A549 treated with Mapracorat at 1 μM for 4 hours (cell line): ENCODE measurements at places on chromosomes 7 and 10. TPM values are rescaled to one million over a fixed set of nuclear protein-coding genes. Genes with fewer than 3 reads are reported as not detected.

Gene P4HA1
- total RNA-seq, result 18.1 to 27.1 TPM (median 22.6 TPM) in 5 replicates

Gene OR2A12
- not detected in 5 replicates for total RNA-seq

Gene FKBP6
- not detected in 5 replicates for total RNA-seq

Gene GRM8
- not detected in 5 replicates for total RNA-seq

Gene STARD3NL
- total RNA-seq, result 50.7 to 65.7 TPM (median 56.9 TPM) in 5 replicates

Gene METTL27
- total RNA-seq, result 6.3 to 12.0 TPM (median 10.8 TPM) in 5 replicates

Gene MRLN
- total RNA-seq, result not detected in 5 replicates

Gene GIMAP2
- not detected in 5 replicates for total RNA-seq

Gene H2BK1
- total RNA-seq, result not detected in 5 replicates

Gene TRIM4
- 24.6 to 27.9 TPM (median 25.0 TPM) in 5 replicates for total RNA-seq

Gene CAMK2B
- 0.12 to 0.58 TPM (median 0.23 TPM) in 5 replicates for total RNA-seq

Gene AKR1E2
- 4.9 to 8.0 TPM (median 5.6 TPM) in 5 replicates for total RNA-seq

Gene FERD3L
- total RNA-seq, result not detected in 5 replicates

Gene CTAGE6
- total RNA-seq, result 0.05 to 0.07 TPM in 2 of 5 replicates, not detected in the others

Gene TMEM270
- total RNA-seq, result 0.16 to 0.40 TPM (median 0.22 TPM) in 3 of 5 replicates, not detected in the others

Gene IPMK
- 2.2 to 3.2 TPM (median 3.0 TPM) in 5 replicates for total RNA-seq

Gene ODAD2
- total RNA-seq, result 0.14 TPM in 1 of 5 replicates, not detected in the others

Gene TDRD1
- not detected in 5 replicates for total RNA-seq

Gene SLC26A4
- 0.05 to 0.11 TPM (median 0.10 TPM) in 3 of 5 replicates, not detected in the others for total RNA-seq

Gene FAM170B
- not detected in 5 replicates for total RNA-seq

Gene ACBD7
- total RNA-seq, result 0.81 to 1.3 TPM (median 0.95 TPM) in 5 replicates

Gene TSPAN33
- 4.8 to 6.9 TPM (median 6.3 TPM) in 5 replicates for total RNA-seq

Gene NEUROD6
- total RNA-seq, result not detected in 5 replicates

Gene CHAT
- total RNA-seq, result not detected in 5 replicates

Gene SHOC2
- 14.8 to 21.2 TPM (median 18.7 TPM) in 5 replicates for total RNA-seq

Gene AOAH
- total RNA-seq, result not detected in 5 replicates

Gene RSPH10B2
- 0.17 TPM in 1 of 5 replicates, not detected in the others for total RNA-seq

Gene DLX5
- total RNA-seq, result not detected in 5 replicates

Gene MAD1L1
- 16.7 to 27.4 TPM (median 24.5 TPM) in 5 replicates for total RNA-seq

Gene ACTL6B
- total RNA-seq, result not detected in 5 replicates

Gene MBL2
- total RNA-seq, result not detected in 5 replicates

Gene CPN1
- 0.15 to 0.45 TPM (median 0.35 TPM) in 5 replicates for total RNA-seq

Gene ZNF467
- 0.86 to 2.1 TPM (median 1.5 TPM) in 5 replicates for total RNA-seq

Gene TET1
- 0.41 to 0.65 TPM (median 0.56 TPM) in 5 replicates for total RNA-seq

Gene GPR26
- total RNA-seq, result not detected in 5 replicates

Gene FOXP2
- total RNA-seq, result not detected in 5 replicates

Gene SDK1
- 0.38 to 0.76 TPM (median 0.40 TPM) in 5 replicates for total RNA-seq

Gene ARHGEF35
- total RNA-seq, result 0.18 to 0.50 TPM (median 0.40 TPM) in 5 replicates

Gene AKR1C4
- total RNA-seq, result 0.15 to 0.25 TPM (median 0.21 TPM) in 4 of 5 replicates, not detected in the other

Gene TMEM176B
- total RNA-seq, result 0.15 to 0.23 TPM (median 0.19 TPM) in 3 of 5 replicates, not detected in the others

Gene CD36
- total RNA-seq, result 0.27 to 0.32 TPM (median 0.28 TPM) in 3 of 5 replicates, not detected in the others

Gene POLR2J2
- total RNA-seq, result 0.45 to 0.89 TPM (median 0.81 TPM) in 4 of 5 replicates, not detected in the other

Gene ZNF25
- total RNA-seq, result 1.5 to 1.9 TPM (median 1.7 TPM) in 5 replicates

Gene CCDC172
- not detected in 5 replicates for total RNA-seq

Gene XRCC2
- 3.5 to 4.9 TPM (median 4.7 TPM) in 5 replicates for total RNA-seq
